ENCODE measurements at places on chromosomes 11 and 22.

- no peak for DNase-seq
These were observed 22.0 kb upstream of the IRAG1 start for GRCh38 chr11:10715571-10715970.

GRCh38 chr11:9787260-9787659, 123.4 kb downstream of the SWAP70 start:
- DNase-seq: no peak

- DNase-seq: no peak
These were observed 58.0 kb downstream of the KCNJ1 start for GRCh38 chr11:128809128-128809527.

GRCh38 chr11:117426297-117426685, 98.6 kb downstream of the CEP164 start:
- DNase-seq: peak; percentile 65
